ENCODE measurements at places on chromosomes 2 and 18.

DNA sequence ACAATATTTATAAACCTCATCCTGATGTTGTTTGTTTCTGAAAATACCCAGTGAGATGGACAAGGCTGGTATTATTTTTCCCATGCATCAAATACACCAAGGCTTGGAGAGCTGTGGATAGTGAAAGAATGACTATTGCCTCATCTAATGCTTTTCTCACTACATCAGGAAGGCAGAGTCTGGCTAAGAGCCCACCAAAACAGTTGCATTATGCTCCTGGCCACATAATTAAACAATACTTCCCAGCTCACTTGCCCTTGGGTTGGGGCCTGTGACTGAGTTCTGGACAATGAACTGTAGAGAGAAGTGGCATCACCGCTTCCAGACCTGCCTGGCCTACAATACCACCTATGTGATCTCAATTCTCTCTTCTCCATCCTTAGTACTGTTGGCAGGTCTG, 46.4 kb upstream of the REEP1 start:
- no peak for DNase-seq

DNA sequence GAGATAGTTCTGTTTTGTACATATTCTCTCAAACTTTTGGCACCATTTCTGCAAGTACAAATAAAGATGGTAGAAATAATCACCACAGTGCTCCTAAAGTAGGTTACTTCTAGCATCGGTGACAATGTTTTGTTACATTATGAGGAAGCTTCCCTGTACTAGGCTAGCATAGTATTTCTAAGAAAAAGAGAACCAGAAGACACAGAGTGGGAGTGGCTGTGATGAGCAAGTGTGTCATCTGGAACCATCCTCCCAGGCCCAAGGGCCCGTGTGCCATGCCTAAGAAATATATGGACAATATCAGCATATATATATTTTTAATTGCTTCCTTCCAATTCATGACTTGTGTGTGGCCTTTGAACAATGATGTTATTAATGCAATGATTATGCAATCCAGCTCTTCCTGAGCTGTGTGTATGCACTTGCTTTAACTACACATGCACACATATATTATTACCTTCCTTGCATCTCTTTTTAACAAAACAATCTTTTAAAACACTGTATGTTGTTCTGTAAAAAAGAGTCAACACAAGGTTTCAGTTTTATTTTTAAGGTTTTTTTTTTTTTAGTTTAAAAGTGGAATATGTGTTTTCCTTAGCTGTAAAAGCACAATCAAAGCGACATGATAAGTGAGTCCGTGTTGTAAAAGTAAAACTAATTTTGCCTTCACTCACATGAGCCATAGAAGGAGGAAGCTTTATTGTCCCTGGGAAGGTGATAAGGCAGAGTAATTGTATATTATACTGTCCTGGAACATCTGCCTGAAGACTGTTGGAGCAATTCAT, 303.9 kb downstream of the ZNF407 start:
- no peak for DNase-seq

DNA sequence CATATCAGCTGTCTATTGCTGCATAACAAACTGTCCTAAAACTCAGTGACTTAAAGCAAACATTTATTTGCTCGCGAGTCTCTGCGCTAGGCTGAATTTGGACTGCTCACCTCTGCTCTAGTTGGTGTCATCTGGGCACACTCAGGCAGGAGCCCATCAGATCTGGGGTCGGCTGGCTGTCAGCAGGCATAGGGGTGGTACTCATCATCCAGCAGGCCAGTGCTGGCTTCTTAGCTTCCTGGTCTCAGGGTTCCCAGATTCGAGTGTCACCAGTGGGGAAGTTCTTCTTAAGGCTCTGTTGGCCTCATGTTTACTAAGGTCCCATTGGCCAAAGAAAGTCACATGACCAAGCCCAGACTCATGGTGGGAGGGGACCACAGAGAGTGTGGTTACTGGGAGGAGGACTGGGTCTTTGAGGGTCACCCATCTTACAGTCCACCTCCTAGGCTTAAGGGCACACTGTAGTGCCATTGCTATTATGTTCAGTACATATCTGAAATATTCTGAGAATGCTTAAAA, 71.6 kb upstream of the ATG16L1 start:
- DNase-seq, result no peak

- no peak for DNase-seq
Measured at GRCh38 chr2:10441948-10442347, 6.2 kb downstream of the ODC1 start.

GRCh38 chr2:227280895-227281294, 44.2 kb upstream of the MFF start:
- no peak for DNase-seq
